GM13977 (cell line): ENCODE measurements at places on chromosomes 11 and 22.

DNA sequence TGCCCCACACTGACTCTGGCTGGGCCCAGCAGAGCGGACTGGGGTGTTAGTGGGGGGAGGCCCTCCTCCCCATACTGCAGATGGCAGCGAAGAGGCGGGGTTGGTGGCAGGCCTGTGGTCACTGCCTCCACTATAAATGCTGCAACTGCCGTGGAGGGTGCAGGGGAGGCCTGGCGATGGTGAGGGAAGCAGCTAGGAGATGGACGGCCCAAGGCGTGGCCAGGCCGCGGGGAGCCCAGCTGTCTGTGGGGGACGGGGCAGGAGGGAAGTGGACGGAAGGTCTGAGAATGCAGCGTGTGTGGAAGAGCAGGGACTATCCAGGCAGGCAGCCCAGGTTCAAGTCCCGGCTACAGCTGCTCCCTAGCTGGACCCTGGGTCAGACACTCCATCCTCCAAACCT lies 18.3 kb downstream of the DNAL4 start:
- no peak for DNase-seq

DNA sequence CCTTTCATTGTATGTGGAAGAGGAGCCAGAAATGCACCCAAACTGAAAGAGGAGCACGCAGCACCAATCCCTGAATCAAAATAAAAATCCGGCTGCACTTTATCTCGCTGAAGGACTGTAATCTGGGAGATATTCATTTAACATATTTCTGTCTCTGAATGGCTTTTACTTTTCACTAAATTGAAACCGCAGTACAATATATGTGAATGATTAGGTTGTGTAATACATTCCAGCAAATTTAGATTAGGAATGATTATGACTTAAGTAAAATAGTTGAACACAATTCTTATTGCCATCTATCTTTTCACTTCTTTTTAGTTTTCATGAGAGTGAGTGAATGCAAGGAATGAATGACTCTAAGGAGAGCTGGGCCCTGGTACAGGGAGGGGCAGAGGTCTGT lies 232.1 kb downstream of the ST3GAL4 start:
- no peak for DNase-seq

DNA sequence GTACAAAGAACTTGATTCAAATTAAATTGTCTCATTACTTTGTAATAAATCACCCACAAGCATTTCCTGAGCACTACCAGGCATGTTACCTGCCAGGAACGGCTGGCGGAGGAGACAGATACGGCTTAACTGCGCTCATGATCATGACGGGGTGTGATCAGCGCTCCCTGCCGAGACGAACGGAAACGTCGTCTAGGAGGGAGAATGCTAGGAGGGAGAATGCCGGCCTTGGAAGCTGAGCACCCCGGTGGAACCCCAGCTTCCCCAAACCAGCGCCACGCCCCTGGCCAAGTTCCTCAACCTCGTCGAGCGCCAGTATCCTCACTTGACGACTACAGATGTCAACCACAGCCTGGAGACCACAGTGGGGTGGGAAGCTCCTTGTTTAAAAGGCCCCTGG lies 272.8 kb downstream of the CTTN start:
- DNase-seq, result no peak

GRCh38 chr11:87961606-87962005 lies 213.6 kb downstream of the RAB38 start:
- no peak for DNase-seq

DNA sequence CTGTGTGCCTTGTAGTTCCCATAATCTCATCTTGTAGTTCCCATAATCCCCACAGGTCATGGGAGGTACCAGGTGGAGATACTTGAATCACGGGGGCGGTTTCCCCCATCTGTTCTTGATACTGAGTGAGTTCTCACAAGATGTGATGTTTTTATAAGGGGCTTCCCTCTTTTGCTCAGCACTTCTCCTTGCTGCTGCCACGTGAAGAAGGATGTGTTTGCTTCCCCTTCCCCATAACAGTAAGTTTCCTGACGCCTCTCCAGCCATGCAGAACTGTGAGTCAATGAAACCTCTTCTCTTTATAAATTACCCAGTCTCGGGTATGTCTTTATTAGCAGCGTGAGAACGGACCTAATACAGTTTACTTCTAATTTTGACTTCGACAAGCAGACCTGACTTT lies 14.0 kb upstream of the SMIM38 start:
- no peak for DNase-seq

DNA sequence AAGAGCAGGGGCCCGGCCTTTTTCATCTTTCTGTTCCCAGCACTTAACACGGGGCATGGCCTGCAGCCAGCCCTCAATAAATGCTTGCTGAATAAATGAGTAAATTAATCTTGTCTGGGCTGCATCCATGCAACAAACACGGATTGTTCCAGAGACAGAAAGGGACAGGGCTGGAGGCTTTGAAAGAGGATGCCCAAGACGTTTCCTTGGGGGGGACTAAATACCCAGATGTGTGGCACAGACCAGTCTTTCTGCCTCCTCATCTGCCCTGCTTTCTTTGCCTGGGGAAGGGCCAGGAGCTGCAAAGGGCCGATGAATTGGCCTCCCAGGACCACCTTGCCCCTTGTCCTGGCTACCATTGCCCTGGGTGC lies 40.4 kb downstream of the SHISAL1 start:
- no peak for DNase-seq

GRCh38 chr11:120457996-120458395 lies 53.6 kb upstream of the GRIK4 start:
- DNase-seq, result no peak

- no peak for DNase-seq
Observed at GRCh38 chr11:119423509-119424254, 710 bp upstream of the THY1 start.

GRCh38 chr11:78800756-78801155 lies 226.1 kb upstream of the NARS2 start:
- DNase-seq, result no peak

DNA sequence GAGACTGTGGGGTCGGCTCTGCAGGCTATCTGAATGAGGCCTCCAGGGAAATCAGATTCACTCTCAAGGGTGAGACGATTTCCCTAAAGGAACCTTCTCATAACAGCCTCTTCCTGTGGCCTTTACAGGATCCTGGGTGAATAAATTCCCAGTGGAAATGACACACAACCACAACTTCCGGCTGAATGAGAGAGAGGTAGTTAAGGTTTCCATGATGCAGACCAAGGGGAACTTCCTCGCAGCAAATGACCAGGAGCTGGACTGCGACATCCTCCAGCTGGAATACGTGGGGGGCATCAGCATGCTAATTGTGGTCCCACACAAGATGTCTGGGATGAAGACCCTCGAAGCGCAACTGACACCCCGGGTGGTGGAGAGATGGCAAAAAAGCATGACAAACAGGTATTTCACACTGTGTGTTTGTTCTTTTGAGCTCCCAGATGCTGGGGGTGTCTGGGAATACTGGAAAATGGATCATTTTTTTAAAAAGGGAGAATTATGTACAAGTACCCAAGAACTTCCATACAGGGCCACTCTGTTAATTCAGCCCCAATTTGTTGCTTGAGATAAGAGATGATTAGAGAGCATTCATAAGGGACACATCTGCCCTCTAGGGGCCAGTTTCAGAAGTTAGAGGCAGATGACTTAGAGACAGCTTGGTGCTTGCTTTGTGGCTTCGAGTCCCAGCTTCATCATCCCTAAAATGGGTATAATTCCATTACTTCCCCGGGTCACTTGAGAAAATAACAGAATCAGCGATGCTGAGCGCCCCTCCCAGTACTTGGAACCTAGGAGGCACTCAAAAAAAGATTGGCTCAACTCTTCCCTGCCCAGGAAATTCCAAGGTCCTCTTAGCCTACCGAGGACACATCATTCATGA lies 10.2 kb downstream of the SERPIND1 start:
- DNase-seq, result peak; percentile 79

- no peak for DNase-seq
Observed at GRCh38 chr11:28526406-28526751, 418.2 kb downstream of the METTL15 start.

DNA sequence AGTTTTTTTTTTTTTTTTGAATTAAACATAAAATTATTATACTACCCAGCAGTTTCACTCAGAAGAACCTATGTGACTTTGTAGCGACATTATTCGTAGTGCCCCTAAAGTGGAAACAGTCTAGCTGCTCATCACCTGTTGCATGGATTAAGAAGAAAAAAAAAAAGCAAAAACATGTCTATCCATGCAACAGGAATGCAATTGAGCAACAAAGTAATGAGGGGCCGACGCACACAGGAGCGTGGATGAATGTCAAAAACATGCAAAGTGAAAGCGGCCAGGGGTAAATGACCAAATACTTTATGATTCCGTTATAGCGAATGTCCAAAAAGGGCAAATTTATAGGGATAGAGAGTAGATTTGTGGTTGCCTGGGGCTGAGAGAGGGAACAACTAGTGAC lies 16.3 kb downstream of the MYO18B start:
- DNase-seq, result no peak

DNA sequence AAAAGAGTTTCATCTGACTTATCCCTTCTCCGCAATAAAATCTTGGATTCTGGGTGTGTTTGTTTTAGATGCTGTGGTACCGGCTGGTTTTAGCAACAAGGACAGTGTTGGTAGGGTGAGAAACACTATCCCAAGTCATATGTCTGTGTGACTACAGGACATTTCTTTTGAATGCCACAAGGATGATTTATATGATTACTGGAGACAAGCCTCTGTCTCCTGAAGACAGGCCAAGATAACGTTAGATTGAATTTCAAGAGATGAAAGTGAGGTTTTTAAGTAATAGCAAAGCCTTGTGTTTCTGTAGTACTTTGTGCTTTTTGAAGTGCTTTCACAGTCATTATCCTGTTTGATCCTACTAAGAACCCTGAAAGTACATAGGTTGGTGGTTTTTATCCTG lies 101.6 kb downstream of the COMMD9 start:
- DNase-seq, result no peak

GRCh38 chr11:117502779-117503100 lies 175.1 kb downstream of the CEP164 start:
- DNase-seq, result no peak

DNA sequence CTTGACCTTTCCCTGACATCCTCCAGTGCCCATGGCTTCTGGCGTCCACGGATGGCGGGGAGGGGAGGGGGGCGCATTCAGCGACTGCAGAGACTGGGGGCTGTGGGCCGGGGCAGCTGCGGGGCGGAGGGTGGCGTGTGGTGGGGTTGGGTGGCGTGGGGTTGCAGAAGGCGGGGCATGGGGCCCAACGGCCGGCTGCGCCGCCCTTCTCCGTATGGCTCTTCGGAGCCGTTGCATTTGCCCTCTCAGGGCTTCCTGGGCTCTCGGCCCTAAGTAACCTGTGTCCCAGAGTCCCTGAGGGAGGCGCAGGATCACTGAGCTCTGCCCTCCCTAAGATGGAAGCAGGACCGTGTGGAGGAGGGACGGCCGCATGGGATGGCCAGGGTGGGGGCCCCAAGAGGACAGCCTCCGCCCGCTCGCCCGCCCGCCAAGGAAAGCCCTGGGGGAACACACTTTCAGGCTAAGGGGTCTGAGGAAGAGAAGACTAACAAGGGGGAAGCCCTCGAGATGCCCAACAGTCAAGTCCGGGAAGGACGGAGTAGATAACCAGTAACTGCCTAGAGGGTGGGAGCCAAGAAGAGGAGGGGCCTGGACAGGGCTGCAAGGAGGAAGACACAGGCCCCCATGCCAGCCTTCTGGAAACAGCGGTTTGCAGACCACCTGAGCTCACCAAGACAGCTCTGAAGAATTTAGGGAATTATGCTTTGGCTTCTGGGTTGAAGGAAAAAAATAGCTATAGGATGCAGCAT lies 9.2 kb upstream of the AIFM3 start:
- DNase-seq, result peak; percentile 67

- no peak for DNase-seq
Observed at GRCh38 chr11:110297076-110297725, 787 bp upstream of the RDX start.

DNA sequence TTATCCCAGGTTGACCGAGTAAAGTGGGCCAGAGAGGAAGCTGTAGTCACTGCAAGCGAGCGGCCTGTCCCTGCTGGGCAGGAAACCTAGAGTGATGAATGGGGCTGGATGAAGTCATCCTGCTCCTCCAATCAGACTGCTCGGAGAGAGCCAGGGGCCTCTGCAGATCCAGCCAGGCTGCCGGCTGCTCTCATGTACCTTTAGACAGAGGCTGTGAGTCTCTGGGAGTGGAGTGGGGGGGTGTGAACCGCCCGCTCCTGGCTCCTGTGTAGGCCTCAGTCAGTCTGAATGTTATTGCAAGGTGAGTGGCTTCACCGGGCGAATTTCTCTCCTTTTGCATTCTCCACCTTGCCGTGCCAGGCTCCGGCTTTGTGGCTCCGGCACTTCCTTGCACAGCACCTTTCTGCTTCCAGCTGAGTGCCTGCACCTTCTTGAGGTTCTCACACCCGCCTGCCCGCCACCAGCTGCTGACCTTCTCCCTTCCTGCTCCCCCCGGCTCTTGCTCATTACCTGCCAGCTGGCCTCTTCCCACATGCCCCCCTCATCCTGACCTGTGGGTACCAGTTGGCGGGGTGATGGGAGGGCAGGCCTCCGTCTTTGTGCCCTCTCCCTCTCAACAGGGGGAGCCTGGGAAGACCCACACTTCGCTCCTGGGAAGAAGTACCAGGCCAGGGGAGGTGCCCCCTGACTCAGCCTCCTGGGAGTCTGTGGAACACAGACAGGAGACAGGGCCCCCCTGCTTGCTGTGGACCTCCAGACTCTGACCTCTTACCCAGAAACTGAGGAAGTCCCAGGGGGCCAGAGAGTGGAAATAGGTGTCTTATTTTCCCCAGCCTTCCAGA lies 79.9 kb downstream of the GRAMD1B start:
- no peak for DNase-seq

GRCh38 chr11:10927538-10927937 lies 69.7 kb upstream of the ZBED5 start:
- DNase-seq, result no peak

DNA sequence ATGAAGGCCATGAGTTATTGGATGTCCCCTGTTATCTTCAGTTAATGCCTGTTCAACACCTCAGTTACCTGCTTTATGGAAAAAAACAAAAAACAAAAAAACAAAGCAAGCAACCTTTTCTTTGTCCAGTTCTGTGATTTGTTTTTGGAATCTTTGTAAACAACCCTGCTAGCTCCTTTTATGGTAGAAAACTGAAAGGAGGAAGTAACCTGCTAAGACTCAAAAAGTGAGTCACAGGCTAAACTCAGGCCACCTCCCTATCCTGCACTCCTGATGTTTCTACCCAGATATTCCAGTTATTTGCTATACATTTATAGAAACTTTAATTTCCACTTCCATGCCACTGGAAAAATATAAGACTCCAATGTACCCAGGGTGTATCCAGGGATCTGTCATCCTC lies 20.6 kb upstream of the TLCD5 start:
- DNase-seq, result peak; percentile 21

DNA sequence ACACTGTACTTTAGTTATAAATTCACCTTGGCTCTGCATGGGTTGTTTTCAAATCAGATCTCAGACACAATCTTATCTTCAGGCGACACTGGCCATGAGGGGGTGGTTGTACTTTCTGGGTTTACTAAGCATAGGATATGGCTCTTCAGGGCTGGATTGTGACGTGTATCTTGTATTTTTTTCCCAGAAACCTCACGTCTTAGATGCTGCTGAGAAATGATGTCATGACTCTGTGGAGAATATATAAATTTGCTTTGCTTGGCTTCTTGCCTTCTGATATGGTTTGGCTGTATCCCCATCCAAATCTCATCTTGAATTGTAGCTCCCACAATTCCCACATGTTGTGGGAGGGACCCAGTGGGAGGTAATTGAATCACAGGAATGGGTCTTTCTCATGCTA lies 82.8 kb upstream of the VSTM5 start:
- no peak for DNase-seq

- DNase-seq, result no peak
Observed at GRCh38 chr11:96188243-96189006, 154.6 kb downstream of the MAML2 start.
